ENCODE measurements at places on chromosomes 11 and 22. TPM values are rescaled to one million over a fixed set of nuclear protein-coding genes. Genes with fewer than 3 reads are reported as not detected.

Gene TRIM48
- not detected for total RNA-seq

Gene PARVB
- 45.6 TPM for total RNA-seq

Gene GALR3
- total RNA-seq, result not detected

Gene NFAM1
- total RNA-seq, result not detected

Gene CHRM1
- total RNA-seq, result not detected

Gene MYOD1
- not detected for total RNA-seq

Gene KDM4E
- total RNA-seq, result not detected

Gene CRYBA4
- not detected for total RNA-seq

Gene TNNT3
- total RNA-seq, result 0.15 TPM

Gene RAB39A
- not detected for total RNA-seq

Gene DNAJB7
- total RNA-seq, result not detected

Gene GGTLC2
- total RNA-seq, result not detected

Gene FGF19
- not detected for total RNA-seq

Gene DGCR6
- 0.53 TPM for total RNA-seq

Gene ALKBH3
- total RNA-seq, result 29.9 TPM

Measured in smooth muscle cell of the coronary artery (primary cell).